ENCODE measurements at places on chromosomes 2 and 18. TPM values are rescaled to one million over a fixed set of nuclear protein-coding genes. Genes with fewer than 3 reads are reported as not detected.

- no peak for DNase-seq
Measured at GRCh38 chr2:210503725-210504191, 27.2 kb upstream of the LANCL1 start.

Gene SLC30A3
- polyA plus RNA-seq: 0.07 TPM

GRCh38 chr2:74536166-74536950 is 6.6 kb downstream of the HTRA2 start:
- no peak for DNase-seq

- no peak for DNase-seq
Measured at GRCh38 chr2:168897449-168897848, 3.6 kb upstream of the G6PC2 start.

Gene CHCHD5
- polyA plus RNA-seq: 15.2 TPM

- no peak for DNase-seq
Measured at GRCh38 chr2:13779996-13780395, 852.5 kb upstream of the LRATD1 start.

DNA sequence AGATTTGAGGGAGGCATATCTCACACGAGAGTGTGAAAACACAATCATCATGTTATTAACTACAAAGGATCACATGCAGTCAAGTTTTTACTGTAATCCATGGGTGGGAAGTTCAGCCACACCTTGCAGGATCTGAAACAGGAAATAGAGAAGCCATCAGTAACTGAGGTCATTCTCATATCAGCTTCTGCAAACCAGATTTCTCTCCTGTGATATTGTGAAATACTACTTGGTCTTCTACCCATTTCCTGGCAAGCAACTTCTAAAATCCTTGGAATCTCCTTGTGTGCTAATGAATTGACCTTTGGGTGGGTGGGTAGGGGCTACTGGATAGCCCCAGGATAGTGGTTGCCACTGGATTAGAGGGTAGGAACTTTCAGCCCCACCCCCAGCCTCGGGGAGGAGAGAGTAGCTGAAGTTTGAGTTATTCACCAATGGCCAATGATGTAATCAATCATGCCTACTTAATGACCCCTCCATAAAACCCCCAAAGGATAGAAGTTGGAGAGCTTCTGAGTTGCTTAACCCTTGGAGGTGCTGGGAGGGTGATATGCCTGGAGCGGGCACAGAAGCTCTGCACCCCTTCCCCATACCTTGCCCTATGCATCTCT is 25.6 kb upstream of the TGIF1 start:
- no peak for DNase-seq

Gene PRKAG3
- polyA plus RNA-seq: not detected

DNA sequence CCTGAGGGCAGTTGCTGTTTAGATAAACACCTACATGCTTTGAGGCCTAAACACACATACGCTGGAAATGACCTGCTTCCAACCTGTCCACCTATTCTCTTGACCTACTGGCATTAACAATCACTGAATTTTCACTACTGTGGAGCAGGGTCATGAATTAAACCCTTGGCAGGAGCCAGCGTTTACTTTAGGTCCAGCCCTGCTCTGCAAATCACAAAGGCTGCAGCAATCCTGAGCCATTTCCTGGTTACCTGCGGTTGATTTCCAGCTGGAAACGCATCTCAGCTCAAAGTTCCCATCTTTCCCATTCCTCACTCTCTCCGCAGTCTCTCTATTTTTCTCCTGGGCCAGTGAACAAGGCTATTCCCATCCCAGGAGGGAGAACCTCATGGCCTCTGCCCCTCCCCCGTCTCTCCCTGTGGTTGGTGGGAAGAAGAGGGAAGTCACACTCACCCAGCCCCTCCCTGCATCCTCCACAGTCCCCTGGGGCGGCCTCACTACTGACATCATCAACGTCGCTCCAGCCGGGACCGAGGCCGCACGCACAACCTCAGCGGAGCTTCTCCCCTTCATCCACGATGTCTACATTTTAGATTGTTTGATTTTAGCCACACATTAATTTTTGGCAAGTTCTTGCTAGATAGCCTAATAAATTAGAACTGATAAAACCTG is 84.5 kb upstream of the SNTG2 start:
- DNase-seq: no peak

Gene OTOS
- polyA plus RNA-seq: not detected
